ENCODE measurements at places on chromosomes 12 and 14.

- no peak for DNase-seq
Measured at GRCh38 chr14:61698206-61698980, 3.1 kb downstream of the HIF1A start.

DNA sequence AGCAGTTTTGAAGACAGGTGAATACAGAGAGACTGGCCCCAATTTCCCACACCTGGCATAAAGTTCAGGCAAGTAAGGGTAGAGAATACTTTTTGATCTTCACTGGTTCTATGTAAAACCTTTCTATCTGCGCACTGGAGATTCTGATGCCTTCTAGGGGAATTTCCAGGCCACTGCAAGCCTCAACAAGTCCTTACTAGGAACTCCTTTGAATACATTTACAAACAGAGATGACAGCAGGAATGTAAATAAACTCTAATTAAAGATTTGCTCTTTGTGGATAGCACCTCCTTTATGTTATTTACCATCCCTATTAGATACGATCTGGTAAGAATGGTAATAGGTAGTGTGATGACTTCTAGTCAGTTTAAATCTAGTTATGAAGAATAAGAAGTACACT lies 69.2 kb downstream of the NTN4 start:
- no peak for DNase-seq

DNA sequence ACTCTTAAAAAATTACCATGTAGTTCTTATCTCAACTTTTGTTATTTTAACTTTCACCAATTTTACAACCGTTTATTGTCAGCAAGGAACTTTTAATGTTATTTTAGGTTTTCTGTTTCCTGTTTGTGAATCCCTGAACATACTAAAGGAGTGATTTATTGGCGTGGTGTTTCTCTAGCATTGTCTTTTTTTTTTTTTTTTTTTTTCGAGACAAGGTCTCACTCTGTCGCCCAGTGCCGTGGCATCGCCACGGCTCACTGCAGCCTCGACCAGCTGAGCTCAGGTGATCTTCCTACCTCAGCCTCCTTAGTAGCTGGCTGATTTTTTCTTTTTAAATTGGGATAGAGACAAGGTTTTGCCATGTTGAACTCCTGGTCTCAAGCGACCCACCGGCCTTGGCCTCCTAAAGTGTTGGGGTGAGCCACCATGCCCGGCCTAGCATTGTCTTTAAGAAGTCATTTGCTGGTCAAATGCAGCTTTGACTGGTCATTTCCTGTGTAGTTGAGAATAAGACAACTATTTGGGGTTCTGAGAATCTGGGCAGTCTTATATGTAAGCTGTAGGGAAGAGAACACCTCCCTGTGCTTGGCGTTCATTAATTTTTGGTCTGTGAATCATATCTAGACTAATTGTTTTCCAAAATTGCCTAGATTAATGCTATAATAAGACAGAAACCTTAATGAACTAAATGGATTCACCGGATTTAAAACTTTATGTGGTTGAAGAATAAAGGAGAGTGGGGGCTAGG lies 2.1 kb downstream of the WASHC4 start:
- DNase-seq: no peak

- no peak for DNase-seq
Measured at GRCh38 chr12:57823131-57823907, 4.8 kb upstream of the AVIL start.

- DNase-seq: no peak
Measured at GRCh38 chr14:34872822-34873588, 2.2 kb downstream of the BAZ1A start.

DNA sequence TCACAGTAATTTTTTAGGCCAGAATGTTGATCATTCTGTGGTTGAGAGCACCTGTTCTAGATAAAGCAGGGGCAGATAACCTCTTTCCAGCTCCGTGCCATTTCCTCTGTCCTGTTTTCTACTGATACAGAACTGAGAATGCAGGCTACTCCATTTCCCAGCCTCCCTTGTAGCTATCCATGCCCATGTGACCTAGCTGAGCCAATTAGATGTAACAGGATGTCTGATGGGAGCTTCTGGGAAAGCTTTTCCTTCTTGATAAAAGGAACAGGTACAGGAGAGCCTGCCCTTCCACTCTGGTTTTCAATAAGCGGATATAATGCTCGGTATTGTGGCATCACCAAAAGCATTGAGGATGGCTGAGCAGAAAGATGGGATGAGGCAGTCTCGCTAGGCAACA lies 54.2 kb downstream of the LRRC74A start:
- no peak for DNase-seq

- no peak for DNase-seq
Measured at GRCh38 chr12:90262251-90262650, 553.6 kb upstream of the ATP2B1 start.

DNA sequence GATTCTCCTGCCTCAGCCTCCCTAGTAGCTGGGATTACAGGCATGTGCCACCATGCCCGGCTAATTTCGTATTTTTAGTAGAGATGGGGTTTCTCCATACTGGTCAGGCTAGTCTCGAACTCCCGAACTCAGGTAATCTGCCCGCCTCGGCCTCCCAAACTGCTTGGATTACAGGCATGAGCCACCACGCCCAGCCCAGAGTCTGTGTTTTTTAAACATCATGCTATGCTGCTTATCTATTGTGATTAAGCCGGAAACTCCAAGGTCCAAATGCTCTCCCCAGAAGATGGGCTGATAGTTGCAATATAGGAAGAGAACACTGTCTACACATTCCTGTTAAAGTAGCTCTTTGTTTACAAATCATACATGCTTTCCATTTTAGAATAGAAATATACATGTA lies 30.5 kb upstream of the MAX start:
- no peak for DNase-seq

GRCh38 chr12:14814014-14814413 lies at the start of gene SMCO3:
Gene SMCO3 (minus strand): TSS chr12:14814182. CDS start chr12:14806680, 7,502 bp downstream.
- DNase-seq: no peak

DNA sequence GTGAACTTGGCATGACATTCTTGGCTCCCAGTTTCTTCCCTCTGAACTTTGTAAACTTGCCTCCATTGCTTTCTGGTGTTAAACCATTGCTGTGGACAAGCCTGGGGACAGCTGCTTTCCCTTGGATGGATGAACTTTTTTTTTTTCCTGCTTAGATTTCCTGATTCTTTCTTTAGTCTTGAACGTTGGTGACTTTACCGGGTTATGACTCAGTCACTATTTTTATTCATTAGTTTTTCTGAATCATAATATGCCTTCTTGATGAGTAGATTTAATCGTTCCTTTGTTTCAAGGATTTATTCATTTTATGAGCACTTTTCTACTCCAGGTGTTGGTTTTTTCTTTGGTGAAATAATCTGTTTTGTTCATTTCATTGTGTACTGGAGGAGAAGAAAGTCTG lies 155.0 kb upstream of the RTL1 start:
- DNase-seq: no peak

DNA sequence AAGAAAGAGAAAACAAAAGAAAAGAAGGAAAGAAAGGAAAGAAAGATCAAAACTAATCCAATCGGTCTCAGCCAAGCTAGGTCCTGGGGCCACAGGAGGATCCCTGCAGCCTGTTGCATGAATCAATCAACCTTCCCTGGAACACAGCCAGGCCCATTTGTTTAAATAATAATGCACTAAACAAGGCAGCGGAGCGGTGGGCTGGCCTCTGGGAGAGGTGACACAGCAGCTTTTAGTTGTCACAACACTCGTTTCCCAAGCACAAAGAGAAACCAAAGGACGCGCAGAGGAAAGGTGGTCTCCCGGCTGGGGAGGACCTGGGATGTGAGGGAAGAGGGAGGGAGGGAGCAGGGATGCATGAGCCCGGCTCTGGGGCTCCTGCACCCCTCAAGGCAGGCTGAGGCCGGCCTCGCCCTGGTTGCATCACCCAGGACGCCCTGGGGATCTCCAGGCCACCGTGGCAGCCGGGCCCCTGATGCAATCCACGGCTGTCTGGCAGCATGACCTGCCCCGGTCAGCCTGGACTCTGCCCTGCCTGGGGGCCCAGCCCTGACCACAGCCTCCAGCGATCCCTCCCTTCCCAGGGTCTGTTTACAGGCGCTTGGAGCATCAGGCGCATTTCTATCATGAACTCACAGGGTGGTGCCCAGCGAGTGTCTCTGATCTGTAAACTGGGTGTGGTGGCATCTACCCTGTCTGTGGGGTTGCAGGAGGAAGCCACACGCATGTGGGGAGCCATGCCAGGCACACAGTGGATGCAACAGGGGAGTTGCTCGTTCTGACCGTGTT lies 32.5 kb downstream of the MMP17 start:
- DNase-seq: no peak

DNA sequence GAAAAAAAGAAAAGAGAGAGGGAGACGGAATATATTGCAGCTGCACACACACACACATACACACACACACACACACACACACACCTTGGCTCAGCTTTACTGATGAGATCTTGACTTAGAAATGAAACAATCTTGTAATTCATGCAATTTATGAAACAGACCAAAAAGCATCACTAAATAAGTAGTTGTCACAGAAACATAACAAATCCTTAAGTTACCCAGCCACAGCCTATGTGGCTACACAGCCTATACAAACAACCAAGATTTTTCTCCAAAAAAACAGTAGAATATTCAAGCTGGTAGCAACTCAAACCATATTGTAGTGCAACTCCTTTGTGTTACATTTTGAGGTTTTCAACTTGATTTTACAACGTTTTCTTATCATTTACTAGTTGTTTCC lies 37.9 kb upstream of the GNG2 start:
- no peak for DNase-seq

- no peak for DNase-seq
Measured at GRCh38 chr12:103667125-103667524, 80.1 kb downstream of the STAB2 start.

DNA sequence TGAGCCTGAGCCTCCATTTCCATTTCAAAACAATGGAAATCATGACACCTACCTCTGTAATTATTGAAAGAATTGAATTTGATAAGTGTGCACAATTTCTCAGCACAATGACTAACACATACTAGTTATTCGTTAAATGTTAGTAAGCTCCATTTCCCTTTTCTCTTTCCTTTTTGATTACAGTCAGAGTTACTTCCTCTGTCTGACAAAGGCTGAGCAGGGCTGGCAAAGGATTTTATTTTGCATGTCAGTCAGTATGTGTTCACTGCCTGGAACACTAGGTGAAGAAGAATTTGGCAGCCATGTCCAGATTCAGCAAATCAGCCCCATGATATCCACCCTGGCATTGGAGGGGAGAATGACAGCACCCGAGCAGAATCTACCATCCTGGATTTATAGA lies 12.2 kb upstream of the RHOJ start:
- DNase-seq: no peak

DNA sequence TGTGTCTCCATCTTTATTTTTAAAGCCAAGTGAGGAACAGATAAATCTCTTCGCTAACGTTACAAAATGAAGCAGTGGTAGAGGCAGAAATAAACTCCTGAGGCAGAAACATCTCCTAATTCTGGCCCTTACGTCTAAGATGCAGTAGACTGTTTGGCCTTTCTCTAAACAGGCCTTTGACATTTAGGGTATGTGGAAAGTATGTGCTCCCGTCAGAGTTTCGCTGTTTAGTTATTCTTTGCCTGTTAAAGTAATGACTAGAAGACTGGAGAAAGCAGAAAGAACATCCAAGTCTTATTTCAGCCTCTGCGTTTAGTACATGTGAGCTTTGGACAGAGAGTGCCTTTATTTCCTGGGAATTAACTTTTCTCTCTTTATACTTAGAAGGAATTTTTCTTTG lies 216.6 kb downstream of the RAD51B start:
- DNase-seq: no peak

DNA sequence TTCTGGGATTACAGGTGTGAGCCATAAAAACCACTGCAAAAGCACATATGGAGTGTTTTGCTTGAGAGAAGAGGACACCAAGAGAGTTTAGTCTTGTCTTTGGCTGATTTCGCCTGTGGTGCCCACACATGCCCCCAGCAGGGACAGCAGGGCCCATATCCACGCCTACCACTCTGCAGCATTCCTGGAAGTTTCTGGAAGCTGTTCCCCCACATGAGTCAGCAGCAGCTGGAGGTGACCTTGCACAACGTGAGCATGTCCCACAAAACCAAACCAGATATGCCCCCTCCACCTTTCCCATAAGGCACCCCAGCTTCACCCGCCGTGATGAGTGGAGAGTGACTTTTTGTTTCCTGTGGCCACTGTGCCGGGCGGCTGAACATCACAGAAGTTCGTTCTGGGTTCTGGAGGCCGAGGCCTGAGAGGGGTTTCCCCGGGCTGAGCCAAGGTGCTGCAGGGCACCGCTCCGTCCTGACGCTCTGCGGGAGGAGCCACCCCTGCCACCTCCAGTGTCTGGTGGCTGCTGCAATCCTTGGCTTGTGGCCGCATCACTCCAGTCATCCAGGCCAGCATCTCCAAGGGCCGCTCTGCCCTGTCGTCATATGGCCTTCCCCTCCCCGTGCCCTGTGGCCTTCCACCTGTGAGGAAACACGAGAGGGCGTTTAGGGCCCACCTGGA lies 4.7 kb downstream of the ASPG start:
- no peak for DNase-seq

GRCh38 chr12:95972832-95973456 lies 23.2 kb downstream of the HAL start:
- no peak for DNase-seq

- DNase-seq: no peak
Measured at GRCh38 chr12:96635844-96636243, 146.5 kb downstream of the CFAP54 start.

GRCh38 chr12:2306735-2307134 lies 253.9 kb downstream of the CACNA1C start:
- no peak for DNase-seq

All from omental fat pad (tissue), 4 donors.